Amygdala (tissue), 56 donors: ENCODE measurements at places on chromosomes 3 and 15.

GRCh38 chr3:76122007-76122406 lies 336.7 kb upstream of the ZNF717 start:
- DNase-seq, result no peak

GRCh38 chr3:140834266-140835037 lies 107.2 kb upstream of the SLC25A36 start:
- DNase-seq, result no peak

DNA sequence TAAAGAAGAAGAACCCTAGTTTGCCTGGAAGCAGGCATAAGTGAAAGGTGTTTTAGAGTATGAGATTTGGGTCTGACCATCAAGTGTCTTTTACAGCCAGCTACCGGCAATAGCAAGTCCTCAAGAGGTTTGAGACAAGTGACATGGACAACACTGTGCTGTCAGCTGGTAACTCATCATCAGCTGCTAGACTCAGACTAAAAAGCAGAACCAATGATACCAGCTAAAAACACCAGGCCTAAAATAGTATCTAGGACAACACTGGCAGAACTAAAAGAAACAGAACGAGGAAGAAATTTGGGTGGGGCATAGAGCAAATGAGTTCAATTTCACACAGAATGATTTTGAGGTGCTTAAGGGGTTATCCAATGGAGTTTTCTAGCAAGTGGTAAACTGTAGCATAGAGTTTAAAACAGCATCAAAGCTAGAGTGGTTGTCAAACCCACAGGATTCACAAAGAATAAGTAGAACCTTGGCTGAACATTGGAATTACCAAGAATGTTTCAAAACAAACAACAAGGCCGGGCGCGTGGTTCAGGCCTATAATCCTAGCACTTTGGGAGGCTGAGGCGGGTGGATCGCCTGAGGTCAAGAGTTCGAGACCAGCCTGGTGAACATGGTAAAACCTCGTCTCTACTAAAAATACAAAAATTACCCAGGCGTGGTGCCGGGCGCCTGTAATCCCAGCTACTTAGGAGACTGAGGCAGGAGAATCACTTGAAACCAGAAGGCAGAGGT lies 3.9 kb downstream of the CIAO2A start:
- DNase-seq, result no peak

DNA sequence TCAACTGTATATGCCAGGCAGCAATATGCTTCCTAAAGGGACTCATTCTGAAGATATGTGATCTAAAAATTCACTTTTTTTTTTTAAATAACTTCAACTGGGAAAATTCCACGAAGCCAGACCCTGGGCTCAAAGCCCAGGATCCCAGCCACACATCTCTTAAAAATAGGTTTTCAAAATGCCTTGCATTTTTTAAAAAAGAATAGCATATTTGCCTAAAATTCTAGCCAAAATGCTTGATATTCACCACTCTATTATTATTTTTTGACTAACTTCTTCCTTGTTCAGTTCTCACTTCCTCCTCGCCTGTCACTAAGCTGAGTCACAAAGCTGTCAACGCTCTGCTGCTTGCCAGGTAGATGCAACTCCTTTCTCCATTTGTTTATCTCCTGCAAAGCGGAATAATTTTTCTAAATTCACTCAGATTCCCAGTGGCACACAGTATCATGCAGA lies 28.0 kb upstream of the VGLL4 start:
- no peak for DNase-seq

DNA sequence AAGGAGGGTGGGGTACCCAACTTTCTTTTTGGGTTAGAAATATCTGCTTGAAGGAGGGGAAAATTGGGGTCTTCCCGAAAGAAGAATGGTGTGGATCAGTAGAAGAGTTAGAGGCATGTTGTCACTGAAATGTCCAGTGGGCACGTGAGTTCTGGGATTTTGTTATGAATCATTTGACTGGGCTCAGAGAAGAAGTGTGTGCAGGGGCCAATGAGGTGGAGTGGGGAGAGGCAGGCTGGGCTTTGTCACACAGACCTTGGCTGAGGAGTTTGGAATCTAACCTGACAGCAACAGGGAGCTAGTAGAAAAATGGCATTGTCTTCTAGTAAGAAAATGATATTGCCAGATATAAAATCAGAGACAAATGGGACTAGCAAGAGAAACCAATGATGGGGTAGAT lies 436.8 kb downstream of the MFSD1 start:
- DNase-seq, result no peak
